ENCODE measurements at places on chromosomes 1 and 21. TPM values are rescaled to one million over a fixed set of nuclear protein-coding genes. Genes with fewer than 3 reads are reported as not detected.

IGSF21 gene
- not detected for polyA plus RNA-seq

RAB3GAP2 gene
- 11.6 TPM for polyA plus RNA-seq

CBR3 gene
- 0.32 TPM for polyA plus RNA-seq

GPR137B gene
- polyA plus RNA-seq, result 11.6 TPM

DNAI4 gene
- polyA plus RNA-seq, result 0.09 TPM

LRRIQ3 gene
- 0.13 TPM for polyA plus RNA-seq

DISP3 gene
- polyA plus RNA-seq, result not detected

APH1A gene
- 83.9 TPM for polyA plus RNA-seq

KCNJ9 gene
- not detected for polyA plus RNA-seq

TCHHL1 gene
- polyA plus RNA-seq, result not detected

TACSTD2 gene
- polyA plus RNA-seq, result 4.7 TPM

TPTE gene
- polyA plus RNA-seq, result not detected

RGL1 gene
- polyA plus RNA-seq, result 1.2 TPM

AURKAIP1 gene
- 134 TPM for polyA plus RNA-seq

CD1D gene
- polyA plus RNA-seq, result 134 TPM

RBM34 gene
- polyA plus RNA-seq, result 22.5 TPM

FMN2 gene
- polyA plus RNA-seq, result not detected

KANK4 gene
- not detected for polyA plus RNA-seq

TRPM2 gene
- 12.2 TPM for polyA plus RNA-seq

PTBP2 gene
- 0.52 TPM for polyA plus RNA-seq

CCDC30 gene
- 0.19 TPM for polyA plus RNA-seq

NOS1AP gene
- 0.53 TPM for polyA plus RNA-seq

C1orf141 gene
- not detected for polyA plus RNA-seq

TIMM17A gene
- polyA plus RNA-seq, result 9.8 TPM

PYHIN1 gene
- 0.15 TPM for polyA plus RNA-seq

TTC3 gene
- 14.6 TPM for polyA plus RNA-seq

BCAN gene
- not detected for polyA plus RNA-seq

LCE6A gene
- polyA plus RNA-seq, result not detected

OR2T35 gene
- not detected for polyA plus RNA-seq

CLCA4 gene
- polyA plus RNA-seq, result not detected

HMGCS2 gene
- not detected for polyA plus RNA-seq

WNT2B gene
- 0.79 TPM for polyA plus RNA-seq

LRRC71 gene
- polyA plus RNA-seq, result not detected

RAB25 gene
- not detected for polyA plus RNA-seq

PLA2G2C gene
- 0.07 TPM for polyA plus RNA-seq

KMO gene
- 6.4 TPM for polyA plus RNA-seq

MCOLN2 gene
- 1.1 TPM for polyA plus RNA-seq

RCAN3 gene
- 4.2 TPM for polyA plus RNA-seq

TMEM39B gene
- 3.3 TPM for polyA plus RNA-seq

MCOLN3 gene
- not detected for polyA plus RNA-seq

TMEM200B gene
- not detected for polyA plus RNA-seq

C1orf56 gene
- 0.60 TPM for polyA plus RNA-seq

Data from CD14-positive monocyte (primary cell).